Suppressor macrophage treated with lipopolysaccharide for 4 hours (primary cell): ENCODE measurements at places on chromosomes 13 and 19.
A peak's percentile ranks its signal among the peaks of the same experiment; 100 is the strongest.

- DNase-seq = no peak
These were observed 36.0 kb downstream of the BICRA start for GRCh38 chr19:47644743-47645482.

DNA sequence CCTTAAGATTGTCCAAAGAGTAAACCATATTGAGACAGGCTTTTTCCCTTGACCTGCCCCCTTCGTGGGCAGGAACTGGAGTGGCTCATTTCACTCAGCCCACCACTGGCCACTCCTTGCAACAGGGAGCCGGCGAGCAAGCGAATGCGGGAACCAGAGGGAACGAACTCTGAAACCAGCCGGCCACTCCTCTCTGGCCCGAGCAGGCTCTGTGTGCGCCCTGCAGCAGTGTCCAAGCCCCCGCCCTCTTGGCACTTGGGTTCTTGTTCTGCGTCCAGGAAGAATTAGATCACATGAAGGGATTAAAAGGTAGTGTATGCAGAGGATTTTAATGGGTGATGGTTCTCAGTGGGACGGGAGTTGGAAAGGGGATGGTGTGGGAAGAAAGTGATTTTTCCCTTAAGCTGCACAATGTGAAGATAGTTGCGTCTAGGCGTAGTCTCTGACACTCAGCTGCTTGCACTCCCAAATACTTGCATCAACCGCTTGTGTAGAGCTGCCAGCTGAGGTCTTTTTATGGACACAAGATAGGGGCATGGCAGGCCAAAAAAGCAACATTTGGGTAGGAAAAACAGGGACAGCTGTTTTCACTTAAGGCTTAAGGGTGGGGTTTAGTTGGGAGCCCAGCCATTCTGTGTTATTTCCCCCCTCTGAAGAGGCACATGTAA, 1209.7 kb upstream of the PCDH20 start:
- no peak for DNase-seq

- no peak for DNase-seq
These were observed 55.4 kb upstream of the USE1 start for GRCh38 chr19:17159466-17160393.

- DNase-seq = no peak
These were observed 27.5 kb downstream of the TBC1D4 start for GRCh38 chr13:75454497-75454896.

DNA sequence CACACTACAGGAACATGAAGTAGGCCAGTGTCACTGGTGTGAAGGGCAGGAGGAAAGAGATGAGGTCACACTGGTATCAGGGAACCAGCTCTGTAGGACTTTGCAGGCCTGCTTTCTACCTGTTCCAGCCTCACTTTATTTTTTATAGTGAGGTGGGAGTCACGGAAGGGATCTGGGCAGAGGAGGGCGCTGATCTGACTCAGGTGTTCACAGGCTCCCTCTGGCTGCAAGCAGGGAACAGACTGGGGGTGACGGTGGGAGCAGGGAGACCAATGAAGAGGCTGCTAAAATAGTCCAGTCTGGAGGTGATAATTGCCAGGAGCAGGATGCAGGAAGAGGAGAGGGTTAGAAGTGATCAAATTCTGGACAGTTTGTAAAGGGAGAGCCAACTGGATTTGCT, 2.8 kb downstream of the THAP8 start:
- DNase-seq = no peak

DNA sequence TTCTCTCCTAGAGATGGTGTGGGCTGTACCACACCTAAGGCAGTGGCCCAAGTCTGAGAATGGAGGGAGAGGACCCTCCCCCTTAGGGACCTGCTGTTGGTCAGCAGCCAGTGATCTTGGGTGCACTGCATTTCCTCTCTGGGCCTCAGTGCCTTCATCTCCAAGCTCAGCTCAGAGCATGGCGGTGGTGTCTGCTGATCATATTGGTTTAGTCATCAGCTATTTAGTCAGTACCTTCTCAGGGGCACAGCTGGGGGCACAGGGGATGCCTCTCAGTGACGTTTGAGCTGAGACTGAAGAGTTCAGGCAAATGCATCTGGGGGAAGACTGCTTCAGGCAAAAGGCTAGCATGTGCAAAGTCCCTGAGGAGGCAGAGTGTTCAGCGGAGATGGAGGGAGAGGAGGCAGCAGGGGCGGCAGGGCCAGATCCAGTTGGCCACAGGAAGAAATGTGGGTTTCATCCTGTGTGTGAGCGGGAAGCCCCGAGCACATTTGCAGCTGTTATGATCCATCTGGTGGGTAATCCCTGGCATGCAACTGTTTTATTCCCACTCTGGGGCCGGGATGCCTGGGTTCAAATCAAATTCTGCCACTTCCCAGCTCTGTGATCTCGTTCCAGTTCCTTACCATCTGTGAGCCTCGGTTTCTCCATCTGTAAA, 15.7 kb upstream of the PGLS start:
- no peak for DNase-seq

DNA sequence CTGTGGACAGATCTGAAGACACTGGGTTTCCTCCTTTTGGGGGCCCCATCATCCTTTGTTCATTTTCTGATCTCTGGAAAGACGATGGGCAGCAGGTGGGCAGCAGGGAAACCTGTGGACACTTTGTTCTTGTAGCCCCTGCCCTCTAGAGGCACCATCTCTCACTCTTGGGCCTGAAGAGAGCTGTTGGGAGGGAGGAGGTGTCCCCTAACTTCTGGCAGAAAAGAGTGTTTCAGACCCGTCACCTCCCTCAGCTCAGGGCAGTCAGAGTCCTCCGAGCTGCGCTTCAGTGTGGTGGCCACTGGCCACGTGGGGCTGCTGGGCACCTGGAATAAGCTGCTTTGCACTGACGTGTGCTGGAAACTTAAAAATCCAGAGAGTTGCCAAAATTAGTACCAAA, 26.9 kb upstream of the RNF17 start:
- DNase-seq = no peak

GRCh38 chr13:32984857-32985626, 31.2 kb upstream of the KL start:
- DNase-seq = no peak

DNA sequence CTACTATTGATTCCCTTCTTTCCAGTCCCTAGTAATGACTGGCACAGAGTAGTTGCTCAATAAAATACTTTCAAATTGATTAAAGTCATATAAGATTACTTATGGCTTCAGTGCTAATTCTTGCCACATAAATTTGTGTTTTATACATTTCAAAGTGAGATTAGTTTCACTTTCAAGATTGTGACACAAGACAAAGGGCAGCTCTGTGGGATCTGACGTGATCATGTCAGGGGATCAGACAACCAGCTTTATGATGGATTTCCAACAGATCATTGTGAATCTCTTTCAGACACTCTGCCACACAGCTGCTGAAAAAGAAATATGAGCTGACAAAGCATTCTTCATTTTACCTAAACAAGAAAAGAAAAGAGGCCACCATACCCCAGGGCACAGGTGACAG, 73.4 kb upstream of the POMP start:
- peak; percentile 86 for DNase-seq

GRCh38 chr13:49893591-49893990, 42.5 kb downstream of the SPRYD7 start:
- no peak for DNase-seq

DNA sequence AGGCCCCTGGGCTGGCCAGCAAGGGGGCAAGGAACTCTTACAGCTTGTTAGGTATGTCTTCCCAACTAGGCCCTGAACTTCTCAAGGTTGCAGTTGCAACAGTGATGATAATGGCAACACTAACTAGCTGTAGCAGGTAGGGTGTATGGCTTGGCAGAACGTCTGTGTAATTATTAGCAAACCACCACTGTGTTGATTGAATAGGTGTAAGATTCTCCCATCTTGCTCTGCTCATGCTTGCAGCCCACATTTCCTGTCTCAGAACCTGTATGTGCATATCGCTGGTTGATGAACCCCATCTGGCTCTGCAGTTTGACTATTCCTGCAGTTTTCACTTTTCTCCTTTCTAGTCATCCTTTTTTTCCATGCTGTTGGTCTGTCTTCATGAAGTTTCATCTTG, 178.8 kb downstream of the KATNAL1 start:
- DNase-seq = no peak

GRCh38 chr19:18224525-18225354, 1.5 kb downstream of the PDE4C start:
- DNase-seq = peak; percentile 99

DNA sequence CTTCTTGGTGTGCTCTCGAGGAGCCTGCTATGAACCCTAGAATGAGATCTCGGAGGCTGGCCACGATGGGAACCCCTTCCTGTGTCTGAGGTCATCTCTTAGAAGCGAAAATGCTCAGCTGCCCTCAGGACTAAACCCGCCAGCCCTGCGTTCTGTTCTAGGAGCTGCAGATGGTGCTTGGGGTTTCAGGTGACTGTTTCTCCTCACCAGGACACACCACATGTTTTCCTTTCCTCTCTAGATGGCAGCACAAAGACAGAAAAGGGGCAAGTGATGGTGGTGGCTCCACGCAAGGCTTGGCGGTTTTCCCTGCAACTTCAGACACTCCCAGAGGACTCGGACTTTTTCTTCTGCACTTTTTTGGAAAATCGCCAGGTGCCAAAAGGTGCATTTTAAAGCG, 60.1 kb downstream of the RNASEH2B start:
- DNase-seq = no peak

GRCh38 chr19:51090471-51090870, 7.8 kb upstream of the KLK14 start:
- no peak for DNase-seq

GRCh38 chr13:37868691-37869505, 674 bp downstream of the TRPC4 start:
- DNase-seq = no peak

- peak; percentile 34 for DNase-seq
These were observed 51.6 kb upstream of the UBL3 start for GRCh38 chr13:29901710-29902631.

GRCh38 chr13:46165485-46166223, 16.3 kb downstream of the LCP1 start:
- peak; percentile 58 for DNase-seq

DNA sequence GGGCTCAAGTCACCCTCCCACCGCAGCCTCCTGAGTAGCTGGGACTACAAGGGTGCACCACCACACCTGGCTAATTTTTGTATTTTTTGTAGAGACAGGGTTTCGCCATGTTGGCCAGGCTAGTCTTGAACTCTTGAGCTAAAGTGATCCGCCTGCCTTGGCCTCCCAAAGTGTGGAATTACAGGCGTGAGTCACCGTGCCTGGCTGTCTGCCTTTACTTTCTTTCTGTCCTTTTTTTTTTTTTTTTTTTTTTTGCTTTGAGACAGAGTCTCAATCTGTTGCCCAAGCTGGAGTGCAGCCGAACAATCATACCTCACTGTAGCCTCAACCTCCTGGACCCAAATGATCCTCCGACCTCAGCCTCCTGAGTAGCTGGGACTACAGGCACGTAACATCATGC, 25.0 kb upstream of the OR1M1 start:
- no peak for DNase-seq

GRCh38 chr19:11091703-11092153, 2.5 kb downstream of the LDLR start:
- DNase-seq = peak; percentile 86

- no peak for DNase-seq
These were observed 90.9 kb downstream of the TEX29 start for GRCh38 chr13:111411151-111411858.

DNA sequence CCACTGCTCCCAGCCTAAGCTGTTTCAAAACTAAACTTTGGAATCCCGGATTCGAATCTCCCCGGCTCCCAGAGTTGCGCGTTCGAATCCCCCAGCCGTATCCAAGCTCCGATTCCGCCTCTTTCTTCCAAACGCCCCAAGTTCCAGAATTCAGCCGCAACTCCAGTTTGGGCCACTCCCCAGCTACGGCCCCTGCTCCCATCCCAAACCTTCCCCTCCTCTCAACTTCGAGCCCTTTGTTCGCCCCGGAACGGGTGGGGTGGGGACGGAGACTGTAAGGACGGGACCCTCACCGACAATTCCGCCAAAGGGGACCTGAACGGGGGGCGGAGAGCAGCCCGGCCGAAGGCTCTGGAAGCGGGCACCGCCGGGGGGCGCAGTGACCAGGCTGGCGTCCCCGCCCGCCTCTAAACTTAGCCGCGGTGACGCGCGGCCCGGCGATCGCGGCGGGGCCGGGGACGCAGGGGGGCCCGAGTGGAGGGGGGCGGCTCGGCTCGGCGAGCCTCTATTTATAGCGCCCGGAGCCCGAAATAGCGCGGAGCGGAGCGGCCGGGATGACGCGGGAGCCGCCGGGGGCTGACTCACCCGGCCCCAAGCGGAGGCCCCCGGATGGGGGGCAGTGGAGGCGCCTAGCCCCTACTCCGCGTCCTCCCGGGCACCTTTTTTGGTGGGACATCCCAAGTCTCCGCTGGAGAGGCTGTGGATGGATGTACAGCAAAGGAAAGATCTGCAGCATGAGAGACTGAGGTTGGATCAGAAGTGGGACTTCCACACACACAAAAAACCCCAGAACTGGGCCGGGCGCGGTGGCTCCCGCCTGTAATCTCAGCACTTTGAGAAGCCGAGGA, 4.9 kb upstream of the ERCC1 start:
- DNase-seq = no peak

- DNase-seq = no peak
These were observed 29.5 kb downstream of the LTBP4 start for GRCh38 chr19:40630571-40631160.

DNA sequence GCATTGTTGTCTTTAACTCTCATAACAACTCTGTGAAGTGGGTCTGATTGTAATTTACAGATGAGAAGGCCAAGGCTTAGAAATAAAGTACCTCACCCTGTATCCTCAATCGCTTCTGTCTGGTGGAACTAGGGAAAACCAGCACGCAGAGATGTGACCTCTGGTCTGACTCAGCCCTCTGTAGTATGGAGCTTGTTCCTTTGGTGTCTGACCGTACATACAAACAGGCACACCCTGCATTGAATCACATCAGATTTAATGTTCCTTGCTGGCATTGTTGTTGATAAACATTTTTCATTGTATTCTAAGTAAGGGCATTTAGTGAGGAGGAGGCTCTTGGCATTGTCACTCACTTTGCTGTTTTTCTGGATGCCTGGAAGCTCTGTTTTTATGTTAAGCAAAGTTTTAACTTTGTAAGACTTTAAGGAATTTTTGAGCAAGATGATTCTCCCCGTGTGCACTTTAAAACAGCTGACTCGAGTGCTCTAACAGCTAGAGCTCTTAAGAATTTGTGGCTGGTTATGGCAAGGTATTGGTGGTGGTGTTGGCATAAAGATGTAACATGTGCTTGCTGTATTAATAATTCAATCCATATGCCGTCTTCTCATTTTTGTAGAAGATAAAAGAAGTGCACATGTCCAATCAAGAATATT, 89.0 kb upstream of the SPATA13 start:
- no peak for DNase-seq

DNA sequence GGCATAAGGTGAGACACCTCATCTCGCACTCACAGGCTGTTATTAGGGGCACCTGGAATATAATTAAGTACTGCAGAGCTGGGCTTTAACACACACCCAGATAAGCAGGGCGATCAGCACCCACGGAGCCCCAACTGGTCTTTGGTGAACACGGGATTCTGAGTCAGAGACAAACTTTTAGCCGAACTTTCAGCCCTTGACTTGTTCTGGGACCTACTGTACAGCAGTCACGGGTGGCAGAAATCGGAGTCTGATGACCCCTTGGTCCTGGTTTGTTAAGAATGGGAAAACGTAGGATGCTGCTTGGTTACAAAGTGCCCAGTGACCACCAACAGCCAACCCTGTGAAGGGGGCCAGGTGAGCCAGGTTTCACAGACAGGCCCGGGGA, 9.0 kb downstream of the SH3GL1 start:
- DNase-seq = no peak

GRCh38 chr13:75327135-75327510, 154.8 kb downstream of the TBC1D4 start:
- DNase-seq = no peak

GRCh38 chr13:114151031-114151430, 18.6 kb upstream of the RASA3 start:
- no peak for DNase-seq
